ENCODE measurements at places on chromosomes 7 and 10. TPM values are rescaled to one million over a fixed set of nuclear protein-coding genes. Genes with fewer than 3 reads are reported as not detected.

The TSPAN33 gene
- total RNA-seq = 13.6 TPM

The BUB3 gene
- 150 TPM for total RNA-seq

The PDGFA gene
- total RNA-seq = 14.5 TPM

The LDB3 gene
- total RNA-seq = 0.27 TPM

The GHRHR gene
- total RNA-seq = 4.3 TPM

The LIPM gene
- total RNA-seq = not detected

The MSS51 gene
- 6.5 TPM for total RNA-seq

The PAPOLB gene
- total RNA-seq = 3.9 TPM

The ZNF479 gene
- total RNA-seq = not detected

The CPED1 gene
- 6.0 TPM for total RNA-seq

The LRGUK gene
- total RNA-seq = 5.9 TPM

The FRA10AC1 gene
- total RNA-seq = 42.2 TPM

The AKR1D1 gene
- not detected for total RNA-seq

The ATOH7 gene
- total RNA-seq = 1.5 TPM

The TMEM72 gene
- 0.27 TPM for total RNA-seq

The ZNF777 gene
- 4.9 TPM for total RNA-seq

The KLF14 gene
- not detected for total RNA-seq

The PLA2G12B gene
- not detected for total RNA-seq

The UNC5B gene
- total RNA-seq = 10.7 TPM

The SLC16A9 gene
- 19.9 TPM for total RNA-seq

The CPA4 gene
- total RNA-seq = 1.00 TPM

The FGF8 gene
- 1.2 TPM for total RNA-seq
